Stimulated activated CD8-positive, alpha-beta memory T cell treated with anti-CD3 and anti-CD28 coated beads, Interleukin-2, amount 100 ng/mL, for 1 hour (primary cell): ENCODE measurements at places on chromosomes 13 and 19.

GRCh38 chr13:114122127-114122511 is 10.3 kb downstream of the RASA3 start:
- no peak for DNase-seq

GRCh38 chr19:29516821-29517395 is 8.9 kb upstream of the VSTM2B start:
- no peak for DNase-seq

- no peak for DNase-seq
These were observed 21.8 kb downstream of the RFXAP start for GRCh38 chr13:36840718-36841250.

DNA sequence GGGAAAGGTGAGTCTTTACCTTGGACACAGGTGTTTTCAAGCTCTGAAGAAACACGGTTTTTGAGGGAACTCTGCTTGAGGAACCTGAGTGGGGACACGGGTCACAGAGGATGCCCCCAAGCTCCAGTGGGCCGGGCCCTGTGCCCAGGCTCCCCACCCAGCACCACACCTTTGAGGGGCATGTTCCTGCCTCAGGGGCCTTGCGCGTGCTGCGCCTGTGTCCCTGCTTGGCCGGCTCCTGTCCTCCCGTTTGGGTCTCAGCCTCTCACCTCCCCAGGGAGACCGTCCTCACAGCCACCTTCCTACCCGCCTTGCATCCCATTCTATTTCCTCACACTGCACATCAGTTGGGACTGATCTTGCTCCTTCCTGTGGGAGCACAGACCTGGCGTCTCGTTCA is 21.1 kb downstream of the PIP5K1C start:
- no peak for DNase-seq

- no peak for DNase-seq
These were observed 59.4 kb downstream of the CCNE1 start for GRCh38 chr19:29871143-29871542.

DNA sequence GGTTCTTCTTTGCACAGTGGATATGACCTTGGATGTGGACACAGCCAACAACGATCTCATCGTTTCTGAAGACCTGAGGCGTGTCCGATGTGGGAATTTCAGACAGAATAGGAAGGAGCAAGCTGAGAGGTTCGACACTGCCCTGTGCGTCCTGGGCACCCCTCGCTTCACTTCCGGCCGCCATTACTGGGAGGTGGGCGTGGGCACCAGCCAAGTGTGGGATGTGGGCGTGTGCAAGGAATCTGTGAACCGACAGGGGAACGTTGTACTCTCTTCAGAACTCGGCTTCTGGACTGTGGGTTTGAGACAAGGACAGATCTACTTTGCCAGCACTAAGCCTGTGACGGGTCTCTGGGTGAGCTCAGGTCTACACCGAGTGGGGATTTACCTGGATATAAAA is 9.4 kb downstream of the RFPL4AL1 start:
- no peak for DNase-seq
